Activated CD4-positive, CD25-positive, alpha-beta regulatory T cell (primary cell): ENCODE measurements at places on chromosomes 12 and 14.
A peak's percentile ranks its signal among the peaks of the same experiment; 100 is the strongest.

- DNase-seq: no peak
Observed at GRCh38 chr12:2240984-2241383, 188.2 kb downstream of the CACNA1C start.

- no peak for DNase-seq
Observed at GRCh38 chr14:100434033-100434601, 111.0 kb downstream of the SLC25A47 start.

- no peak for DNase-seq
Observed at GRCh38 chr12:96402061-96402460, 1.8 kb upstream of the CDK17 start.

GRCh38 chr14:100297320-100298300, 8.6 kb downstream of the SLC25A29 start:
- DNase-seq: no peak

DNA sequence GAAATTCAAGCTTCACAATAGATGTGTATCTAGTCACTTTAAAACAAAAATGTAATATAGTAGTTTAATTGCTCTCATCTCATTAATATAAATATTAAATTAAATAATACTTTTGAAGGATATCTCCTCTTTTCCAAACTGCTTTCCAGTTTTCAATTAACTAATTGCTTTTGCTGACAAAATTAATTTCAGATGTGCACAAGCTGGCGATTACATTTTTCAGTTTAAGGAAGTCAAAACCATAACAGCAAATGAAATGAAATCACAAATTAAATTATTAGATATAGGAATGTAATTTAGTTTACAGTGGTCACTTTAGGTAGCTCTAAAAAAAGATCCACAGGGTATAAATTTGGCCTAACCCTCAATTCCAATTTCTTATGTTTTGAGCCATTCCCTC, 362.1 kb downstream of the SLC6A15 start:
- DNase-seq: no peak

DNA sequence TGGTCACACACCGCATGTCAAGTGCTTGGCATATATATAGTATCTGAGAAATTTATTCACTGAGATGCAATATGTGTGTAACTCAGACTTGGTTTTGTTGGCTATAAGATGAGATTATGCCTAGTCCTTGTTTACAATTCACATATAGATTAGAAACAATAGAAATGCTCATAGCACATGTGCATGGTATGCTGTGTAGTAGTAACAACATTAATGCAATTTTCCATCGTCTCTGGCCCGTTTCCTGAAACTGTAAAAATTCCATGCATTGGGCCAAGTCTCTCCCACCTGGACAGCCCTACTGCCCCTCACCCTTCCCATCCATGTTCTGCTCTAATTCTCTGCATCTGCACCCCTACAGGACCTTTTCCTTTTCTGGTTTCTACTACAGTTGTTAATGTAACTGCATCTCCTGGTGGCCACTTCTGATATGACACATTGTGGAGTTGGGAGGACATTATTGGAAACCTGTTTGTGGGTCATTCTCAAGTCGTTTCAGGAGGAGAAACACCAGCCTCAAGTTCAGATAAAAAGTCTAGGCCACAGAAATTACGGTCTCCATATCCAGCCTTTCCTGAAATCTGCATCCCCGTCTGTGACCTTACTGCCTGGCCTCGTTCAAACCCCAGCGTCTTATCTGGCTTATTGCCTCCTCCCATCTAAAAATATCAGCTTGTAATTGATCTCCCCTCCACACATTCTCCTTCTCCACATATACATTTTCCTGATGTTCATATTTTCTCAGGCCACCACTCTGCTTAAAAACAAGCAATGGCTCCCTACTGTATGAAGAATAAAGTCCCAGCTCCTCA, 37.5 kb downstream of the EMP1 start:
- no peak for DNase-seq

- DNase-seq: peak; percentile 20
Observed at GRCh38 chr12:6062757-6063735, 61.4 kb downstream of the VWF start.

GRCh38 chr14:53126731-53127130, 26.4 kb downstream of the DDHD1 start:
- no peak for DNase-seq
